ENCODE measurements at places on chromosomes 1 and 21.

DNA sequence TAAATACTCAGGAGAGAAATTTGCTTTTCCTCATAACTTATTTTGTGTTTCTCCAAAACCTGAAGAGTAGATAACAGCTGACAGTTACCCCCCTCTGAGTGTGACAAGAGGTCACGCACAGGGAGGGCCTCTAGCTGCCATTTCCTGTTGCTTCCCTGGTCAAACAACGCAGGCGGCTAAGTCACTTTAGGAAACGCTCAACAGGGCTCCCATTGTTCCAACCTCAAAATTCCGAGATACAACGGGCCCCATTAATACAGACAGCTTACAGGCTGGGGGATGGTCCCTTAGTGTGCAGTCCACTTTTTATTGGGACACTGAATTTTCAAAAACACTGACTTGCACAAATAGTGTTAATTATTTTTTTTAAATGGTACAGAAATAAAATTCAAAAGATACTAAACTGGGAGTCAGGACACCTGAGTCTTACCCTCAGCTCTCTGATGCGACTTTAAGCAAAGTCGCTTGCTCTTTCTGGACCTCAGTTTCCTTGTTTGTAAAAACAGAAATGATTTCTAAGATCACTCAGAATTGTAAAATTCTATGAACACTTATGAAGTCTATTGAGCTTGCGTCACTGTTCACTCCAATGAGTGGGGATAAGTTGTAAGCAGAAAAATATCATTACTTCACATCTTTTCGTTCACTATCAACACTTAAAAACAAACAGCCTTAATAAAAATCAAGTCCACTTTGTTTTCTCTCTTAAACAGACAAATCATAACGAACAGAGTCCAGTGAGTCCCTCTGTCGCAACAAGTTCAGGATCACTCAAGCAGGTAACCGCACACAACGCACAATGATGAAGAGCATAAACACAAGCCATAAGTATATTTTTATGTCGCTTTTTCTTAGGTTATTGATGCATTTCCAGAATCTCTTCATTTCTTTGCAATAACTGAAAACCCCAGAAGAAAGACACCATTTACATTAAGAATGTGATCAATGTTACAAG, 13.5 kb downstream of the LZIC start:
- no peak for DNase-seq

GRCh38 chr1:36149973-36150295, 648 bp upstream of the TRAPPC3 start:
- DNase-seq = no peak

DNA sequence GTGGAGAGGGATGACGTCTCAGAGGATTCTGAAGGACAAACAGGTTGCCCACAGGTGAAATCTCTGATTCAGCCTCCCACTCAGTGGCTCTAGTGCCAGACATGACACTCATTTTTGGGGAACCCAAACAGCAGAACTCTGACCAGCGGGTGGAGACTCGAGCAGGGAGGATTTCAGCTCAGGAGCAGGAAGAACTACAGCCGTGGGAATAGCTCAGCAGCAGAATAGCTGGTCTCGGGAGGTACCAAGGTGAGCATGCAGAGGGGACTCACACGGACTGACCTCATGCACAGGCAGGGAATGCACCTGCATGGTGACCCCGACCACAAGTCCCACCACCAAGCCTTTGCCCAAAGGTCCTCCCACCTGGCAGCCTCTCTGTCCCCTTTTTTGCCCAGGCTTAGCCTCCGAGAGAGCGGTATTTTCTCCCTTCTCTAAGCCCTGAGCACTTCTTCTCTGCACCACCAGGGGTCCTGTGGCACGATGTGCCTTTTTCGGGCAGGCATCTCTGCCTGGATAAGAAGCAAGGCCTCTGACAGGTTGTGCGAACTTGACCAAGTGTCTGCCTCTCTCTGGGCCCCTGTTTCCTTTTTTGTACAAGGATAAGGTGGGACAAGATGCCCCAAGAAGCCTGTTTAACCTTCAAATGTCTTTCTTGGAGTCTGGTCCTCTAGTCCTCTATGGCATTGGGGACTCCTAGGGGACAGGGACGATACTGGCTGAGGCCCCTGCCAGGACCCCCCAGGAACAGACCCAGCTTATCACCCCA, 8.8 kb upstream of the FGR start:
- peak; percentile 34 for DNase-seq

DNA sequence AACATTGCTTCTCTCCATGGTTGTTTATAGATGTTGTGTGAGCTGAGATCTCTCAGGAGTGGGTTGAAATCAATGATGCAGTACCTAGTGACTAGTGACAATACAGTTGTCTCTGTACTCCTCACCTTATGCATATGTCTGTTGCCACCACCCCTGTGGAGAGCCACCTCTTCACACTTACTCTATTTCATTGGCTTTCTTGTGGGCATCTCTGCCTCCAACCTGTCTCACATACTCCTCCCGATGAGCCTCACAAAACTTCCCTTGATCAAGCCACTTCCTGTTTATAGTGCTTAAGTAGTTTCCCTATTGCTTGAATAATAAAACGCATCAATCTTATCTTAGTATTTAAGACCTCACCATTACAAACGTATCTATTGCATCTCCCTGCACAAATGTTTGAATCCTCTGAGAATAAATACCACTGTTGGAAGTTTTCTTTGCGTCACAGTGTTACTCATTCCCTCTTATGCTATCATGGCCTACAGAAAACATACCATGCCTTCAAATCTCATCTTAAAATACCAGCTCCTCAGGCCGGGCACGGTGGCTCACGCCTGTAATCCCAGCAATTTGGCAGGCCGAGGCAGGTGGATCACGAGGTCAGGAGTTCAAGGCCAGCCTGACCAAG, 54.7 kb upstream of the GREM2 start:
- DNase-seq = no peak

DNA sequence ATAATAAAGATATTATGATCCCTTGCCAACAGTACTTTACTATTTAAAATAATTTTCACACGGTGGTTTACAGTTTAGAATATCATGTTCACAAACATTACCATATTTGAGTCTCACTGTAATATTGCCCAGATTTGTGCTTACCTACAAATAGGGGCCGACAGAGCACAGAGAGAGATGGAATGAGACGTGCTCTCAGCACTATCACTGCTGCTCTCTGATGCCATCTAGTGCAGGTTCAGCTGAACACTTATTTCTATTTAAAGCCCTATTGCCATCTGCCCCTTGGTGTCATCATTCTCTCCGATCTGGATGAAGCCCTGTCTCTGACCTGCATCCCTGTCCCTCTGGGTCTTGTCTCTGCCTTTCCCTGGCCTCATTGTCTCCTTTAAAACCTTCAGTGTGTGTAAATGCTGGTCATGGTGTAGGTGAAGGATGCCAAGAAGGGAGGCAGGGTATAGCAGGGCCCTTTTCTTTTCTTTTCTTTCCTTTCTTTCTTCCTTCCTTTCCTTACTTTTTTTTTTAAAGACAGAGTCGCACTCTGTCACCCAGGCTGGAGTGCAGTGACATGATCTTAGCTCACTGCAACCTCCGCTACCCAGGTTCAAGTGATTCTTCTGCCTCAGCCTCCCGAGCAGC, 6.9 kb upstream of the GPATCH4 start:
- DNase-seq = peak; percentile 44

GRCh38 chr1:14593302-14593701, 5.2 kb upstream of the KAZN start:
- DNase-seq = no peak

- no peak for DNase-seq
These were observed 231.3 kb downstream of the TOMM20 start for GRCh38 chr1:234897390-234897749.

- DNase-seq = no peak
These were observed 85.2 kb downstream of the GPR88 start for GRCh38 chr1:100622966-100623762.

DNA sequence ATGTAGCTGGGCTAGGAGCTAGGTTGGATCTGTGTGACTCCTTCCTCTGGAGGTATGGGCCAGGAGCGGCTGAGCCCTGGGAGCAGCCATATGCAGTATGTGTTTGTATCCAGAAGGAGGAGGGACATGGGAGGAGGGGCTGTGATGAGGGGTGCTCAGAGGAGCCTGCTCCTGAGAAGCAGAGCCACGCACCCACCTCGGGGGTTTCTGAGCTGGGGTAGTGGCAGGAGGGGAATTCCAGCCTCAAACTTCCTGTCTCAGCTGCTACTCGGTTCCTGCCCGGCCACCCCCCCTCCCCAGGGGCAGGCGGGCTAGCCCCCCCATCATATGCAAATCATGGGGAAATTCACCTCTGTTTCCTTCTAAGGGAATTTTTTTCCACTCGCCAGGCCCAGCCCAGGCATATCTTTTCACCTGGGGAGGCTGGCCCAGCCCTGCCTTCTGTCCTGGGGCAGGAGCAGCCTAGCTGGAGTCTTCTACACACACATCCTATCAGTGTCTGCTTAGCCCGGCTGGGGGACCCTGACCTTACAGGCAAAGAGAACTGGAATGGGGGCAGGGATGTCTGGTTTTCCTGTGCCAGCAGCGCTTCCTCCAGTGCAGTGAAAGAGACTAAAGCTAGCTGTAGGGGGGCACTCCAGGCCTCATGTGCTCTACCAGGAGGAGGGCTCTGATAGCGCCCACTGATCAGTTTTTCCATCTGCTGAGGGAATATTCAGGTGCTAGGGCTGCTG, 3.0 kb downstream of the ZC3H12A start:
- peak; percentile 84 for DNase-seq
